Nucleus accumbens (tissue), 56 donors: ENCODE measurements at places on chromosomes 4 and X.

DNA sequence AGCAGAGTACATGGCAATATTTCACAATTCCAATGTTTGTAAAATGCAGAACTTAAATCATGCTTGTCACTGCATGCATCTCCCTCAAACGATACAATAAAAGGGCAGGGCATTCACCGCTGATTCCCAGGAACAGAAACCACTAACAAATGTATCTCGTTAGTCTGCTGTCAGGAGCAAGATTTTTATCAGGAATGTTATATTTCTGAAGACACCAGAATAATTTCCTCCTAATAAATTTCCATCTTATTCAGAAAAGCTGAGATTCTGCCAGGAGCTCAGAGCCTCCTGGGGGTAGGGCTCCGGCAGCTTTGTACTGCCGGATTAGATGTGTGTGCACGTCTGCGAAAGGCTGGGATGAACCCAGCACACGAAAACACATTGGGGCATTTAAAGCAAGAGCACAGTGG is 54.0 kb upstream of the LDB2 start:
- no peak for DNase-seq

GRCh38 chrX:40485102-40485826 is 95.5 kb upstream of the ATP6AP2 start:
- DNase-seq = no peak

DNA sequence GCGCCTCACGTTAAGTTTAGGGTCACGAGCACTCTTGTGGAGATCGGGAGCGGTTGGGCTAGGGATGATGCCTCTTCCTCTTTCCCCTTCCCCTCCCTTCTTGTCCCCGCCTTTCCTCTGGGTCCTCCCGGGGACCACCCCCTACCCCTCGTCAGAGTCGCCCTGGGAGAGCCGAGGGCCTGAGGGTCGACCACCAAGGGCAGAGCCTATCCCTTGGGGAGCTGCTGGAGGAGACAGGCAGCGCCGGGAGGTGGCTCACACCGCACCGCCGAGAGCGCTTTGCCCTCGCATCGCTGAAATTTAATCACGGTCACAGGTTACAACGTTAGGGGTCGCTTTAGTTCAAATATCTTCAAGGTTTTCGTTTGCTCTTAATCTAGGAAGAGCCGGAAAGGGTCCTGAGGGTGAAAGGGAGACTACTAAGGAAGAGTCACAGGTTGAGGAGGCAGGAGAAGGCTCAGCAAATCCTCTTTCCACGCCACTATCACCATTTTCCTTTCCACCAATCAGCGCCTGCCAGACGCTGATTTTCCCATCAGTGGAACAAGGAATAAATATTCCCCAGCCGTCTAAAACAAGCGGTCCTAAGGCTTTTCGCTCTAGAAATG is 528 bp upstream of the SNCA start:
- no peak for DNase-seq

- no peak for DNase-seq
Observed at GRCh38 chr4:156970501-156971164, 966 bp downstream of the PDGFC start.

DNA sequence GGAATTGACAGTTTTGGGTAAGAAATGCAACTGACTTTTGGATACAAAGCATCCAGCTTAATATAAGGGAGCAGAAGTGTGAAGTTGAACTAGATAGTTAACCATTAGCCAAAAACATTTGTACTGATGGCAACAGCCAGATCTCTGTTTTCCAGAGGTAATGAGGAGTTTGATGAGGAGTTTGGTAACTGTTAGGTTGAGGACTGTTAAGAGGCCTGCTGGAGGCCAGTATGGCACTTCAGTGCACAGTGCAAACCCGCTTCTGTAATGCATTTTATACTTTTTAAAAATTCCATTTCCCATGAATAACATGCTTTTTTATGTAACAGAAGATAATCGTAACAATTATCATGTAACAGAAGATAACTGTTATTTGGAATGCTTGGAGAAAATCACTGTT is 30.0 kb downstream of the CDKL5 start:
- no peak for DNase-seq

GRCh38 chr4:162017863-162018262 is 145.9 kb downstream of the FSTL5 start:
- DNase-seq = no peak

DNA sequence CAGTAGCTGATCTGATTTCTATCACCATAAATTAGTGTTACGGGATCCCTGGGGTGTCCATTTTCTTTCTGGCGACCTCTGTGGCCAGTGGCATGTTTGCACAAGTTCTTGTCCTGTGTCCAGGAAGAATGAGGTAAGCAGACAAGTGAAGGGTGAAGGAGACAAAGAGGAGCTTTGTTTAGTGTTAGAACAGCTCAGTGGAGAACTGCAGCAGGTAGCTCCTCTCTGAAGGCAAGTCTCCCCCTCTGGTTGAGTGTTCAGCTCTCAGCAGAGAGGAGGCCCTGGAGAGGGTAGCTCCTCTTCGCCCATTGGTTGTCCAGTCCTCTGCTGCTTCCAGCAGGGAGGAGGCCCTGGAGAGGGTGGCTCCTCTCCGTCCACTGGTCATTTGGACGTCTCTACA is 47.2 kb downstream of the DMP1 start:
- no peak for DNase-seq

DNA sequence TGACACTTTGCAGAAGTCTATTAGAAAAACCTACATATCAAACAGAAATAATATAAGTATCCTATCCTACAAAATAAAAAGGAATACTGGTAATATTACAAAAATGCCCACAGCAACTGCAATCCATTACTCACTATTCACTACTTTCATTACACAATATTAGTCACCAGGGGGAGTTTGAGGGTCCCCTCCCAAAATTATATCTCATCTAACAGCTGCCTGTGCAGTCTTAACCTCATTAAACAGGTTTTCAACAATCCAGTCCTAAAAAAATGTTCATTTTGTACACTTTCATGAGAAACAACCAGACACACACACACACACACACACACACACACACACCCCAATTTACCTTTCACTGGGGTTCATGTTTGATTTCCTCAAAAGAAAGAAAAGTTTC is 2.9 kb downstream of the CLOCK start:
- DNase-seq = no peak

DNA sequence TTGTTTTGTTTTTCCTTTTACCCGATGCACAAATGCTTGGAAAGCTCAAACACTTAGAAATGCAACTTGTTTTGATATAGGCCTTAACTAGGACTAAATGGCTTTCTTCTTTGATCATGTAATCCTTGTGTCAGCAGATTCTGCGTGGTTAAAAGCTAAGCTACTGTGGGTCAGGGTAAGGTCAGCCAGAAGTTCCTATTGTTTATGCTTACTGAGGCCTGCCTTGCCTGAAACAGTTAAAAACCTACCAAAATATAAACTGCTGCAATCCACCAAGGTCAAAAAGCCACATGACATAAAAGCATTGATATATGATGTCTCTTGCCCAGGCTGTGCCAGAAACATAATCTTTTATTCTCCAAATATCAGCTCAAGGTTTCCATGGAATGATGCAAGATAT is 223.4 kb downstream of the FAM47B start:
- no peak for DNase-seq

DNA sequence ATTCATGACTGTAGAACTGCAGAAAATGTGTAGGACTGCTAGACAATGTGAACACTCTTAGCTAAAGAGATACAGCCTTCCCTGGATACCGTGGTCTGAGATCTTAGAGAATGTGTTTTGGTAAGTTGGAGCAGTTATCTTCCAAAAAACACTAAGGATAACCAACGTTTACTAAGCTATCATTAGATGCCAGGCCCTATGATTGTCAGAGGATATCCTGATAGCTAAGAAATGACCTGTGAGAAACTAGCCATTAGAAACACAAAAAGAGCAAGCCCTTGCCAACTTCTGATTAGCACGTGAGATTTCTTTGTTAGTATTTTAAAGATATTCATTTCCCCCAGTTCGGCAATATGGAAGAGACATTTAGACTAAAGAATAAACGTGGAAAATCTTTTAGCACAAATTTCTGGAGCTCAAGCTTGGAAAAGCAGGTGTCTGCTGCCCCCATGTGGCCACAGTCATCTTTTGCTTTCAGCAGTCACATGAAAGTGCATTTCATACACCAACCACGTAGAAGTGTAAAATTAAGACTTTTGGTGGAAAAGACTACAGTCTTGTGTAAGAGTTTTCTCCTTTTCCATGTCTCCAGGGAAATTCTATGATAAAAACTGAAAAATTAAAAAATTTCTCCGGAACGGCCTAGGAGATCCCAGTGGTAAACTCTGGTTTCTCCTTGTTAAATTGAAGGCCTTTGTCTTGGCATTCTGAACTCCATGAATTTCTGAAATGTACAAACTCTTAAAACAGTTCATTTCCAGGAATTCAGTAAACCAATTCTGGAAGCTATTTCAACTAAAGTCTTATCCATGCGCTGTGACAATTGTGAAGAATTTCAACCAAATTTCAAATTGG is 136.4 kb downstream of the ZNF674 start:
- DNase-seq = peak; percentile 22

DNA sequence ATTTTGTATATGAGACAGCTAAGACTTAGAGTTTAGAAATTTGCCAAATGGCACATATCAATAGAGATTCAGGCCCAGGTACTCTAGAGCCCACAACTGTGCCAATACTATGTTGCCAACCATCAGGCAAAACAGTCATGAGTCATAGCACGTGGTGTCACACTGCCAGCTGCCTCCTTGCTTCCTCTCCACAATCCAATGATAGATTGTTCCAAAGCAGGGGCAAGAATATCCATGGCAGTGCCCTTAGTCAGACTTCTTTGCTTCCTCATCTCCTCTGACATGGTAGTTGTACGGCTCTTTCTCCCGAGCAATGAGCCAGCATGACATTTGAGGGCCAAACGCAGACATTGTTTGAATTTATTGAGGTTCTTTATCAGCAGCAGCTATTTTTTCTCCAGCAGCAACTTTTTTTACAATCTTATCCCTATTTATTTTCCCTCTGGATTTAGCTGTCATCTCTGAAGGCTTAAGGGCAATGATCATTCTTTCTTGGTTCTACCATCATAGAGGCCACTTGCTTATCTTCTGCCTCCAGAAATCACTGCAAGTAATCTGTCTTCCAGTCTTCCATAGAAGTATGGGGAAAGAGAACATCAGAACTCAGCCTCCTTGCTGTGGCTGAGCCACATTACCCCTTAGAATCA is 169.7 kb downstream of the COL4A6 start:
- DNase-seq = no peak

- no peak for DNase-seq
Observed at GRCh38 chr4:36966756-36967460, 277.6 kb upstream of the NWD2 start.

DNA sequence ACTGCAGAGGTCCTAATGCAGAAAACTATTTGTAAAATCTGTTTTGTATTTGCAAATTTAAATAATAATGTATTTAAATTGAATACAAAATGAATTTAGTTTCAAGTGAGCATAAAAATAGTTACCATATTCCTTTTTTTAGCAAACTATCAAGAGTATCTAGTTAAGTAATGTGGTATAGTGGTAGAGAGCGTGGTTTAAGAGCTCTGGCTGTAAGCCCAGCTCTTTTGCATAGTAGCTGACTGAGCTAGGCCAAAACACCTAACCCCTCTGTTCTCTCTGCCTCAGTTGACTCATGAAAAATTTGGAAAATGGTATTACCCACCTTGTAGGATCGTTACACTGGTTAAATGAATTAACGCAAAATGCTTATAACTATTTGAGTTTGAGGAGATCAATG is 18.1 kb upstream of the ADAD1 start:
- DNase-seq = no peak

DNA sequence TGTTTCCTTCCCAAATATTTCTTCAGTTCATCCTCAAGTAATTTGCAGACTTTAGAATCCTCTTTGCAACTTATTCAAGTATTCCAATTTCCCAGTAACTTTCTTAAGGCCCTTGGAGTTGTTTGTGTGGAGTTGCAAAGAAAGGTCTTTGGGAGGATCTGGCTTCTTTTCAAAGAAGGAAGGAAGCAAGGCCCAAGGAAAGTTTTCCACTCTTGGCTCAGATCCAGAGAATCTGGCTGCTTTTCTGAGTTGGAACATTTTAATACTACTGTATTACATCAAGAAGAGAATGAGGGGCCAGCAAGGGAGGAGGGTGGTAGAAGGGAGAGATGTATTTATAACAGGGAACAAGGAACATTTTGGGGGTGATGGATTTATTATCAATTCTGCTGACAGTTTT is 10.5 kb downstream of the CDX4 start:
- no peak for DNase-seq

DNA sequence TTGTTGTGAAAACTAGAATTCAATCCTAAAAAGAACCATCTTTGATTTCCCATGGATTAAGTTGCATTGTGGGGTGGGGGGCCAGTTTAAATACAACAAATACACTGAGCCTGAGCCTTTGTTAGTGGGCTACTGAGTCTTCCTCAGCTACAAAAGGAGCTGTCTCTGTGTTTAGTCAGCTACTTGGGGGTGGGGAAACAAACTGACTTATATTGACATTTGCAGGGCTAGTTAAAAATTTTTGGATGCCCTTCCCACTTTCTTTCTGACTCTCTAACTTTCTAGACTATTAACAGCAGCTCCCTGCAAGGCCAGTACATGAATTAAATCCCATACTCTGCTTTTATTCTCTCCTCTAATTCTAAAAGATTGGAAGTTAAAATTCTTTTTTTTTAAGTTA is 32.5 kb upstream of the FHDC1 start:
- no peak for DNase-seq

DNA sequence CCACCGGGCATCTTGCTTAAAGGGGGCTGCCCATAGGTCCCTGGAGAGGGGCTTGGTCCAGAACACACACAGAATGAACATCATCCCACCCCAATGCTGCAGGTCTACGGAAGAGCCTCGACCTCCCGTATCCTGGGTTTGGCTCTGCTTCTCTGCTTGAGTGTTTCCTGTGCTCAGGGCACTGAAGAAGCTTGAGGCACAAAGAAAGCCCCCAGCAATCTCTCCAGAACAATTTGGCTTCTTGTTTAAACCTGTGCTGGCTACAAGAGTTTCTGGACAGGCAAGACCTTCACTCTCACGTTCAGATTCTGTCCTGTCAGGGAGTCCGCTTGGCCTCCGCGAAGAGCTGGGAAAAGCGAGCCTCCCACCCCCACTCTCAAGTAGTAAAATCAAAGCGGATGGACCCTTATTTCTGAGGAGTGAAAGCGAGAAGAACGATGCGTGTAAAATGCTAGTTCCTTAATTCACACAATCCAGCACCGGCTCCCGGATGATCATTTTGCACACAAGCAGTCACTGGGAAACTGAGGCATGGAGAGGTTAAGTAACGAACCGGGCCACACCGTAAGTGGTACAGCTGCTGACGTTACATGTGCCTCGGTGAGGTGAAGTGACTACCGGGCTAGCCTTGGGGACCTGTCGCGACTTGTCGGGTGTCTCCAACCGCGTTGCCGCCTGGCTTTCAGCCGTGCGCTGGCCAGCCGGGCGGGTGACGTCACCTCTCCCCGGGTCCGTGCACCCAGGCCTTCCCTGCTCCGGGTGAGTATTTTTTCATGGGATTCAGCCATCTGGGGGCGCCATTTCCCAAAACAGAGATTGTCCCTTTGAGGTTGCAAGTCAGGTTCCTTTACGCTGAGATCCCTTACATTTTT is 3.1 kb upstream of the SFRP2 start:
- DNase-seq = no peak

DNA sequence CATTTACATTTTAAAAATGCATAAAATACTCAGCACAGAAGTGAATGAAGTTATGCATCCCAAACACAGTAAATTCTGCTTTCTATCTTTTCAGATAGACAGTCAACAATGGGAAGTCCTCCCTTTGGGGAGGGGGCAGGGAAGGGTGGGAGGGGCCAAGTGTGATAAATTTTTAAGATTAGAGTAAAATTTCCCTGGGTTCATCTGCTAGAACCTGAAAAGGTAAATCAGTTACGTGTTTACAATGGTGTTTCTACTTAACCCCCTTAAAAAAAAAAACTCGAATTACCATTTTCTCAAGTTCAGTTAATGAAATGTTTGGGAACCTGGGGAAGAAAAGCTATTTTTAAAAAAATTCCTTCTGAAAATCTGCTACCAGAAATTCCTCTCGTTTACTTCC is 9.1 kb downstream of the PITX2 start:
- no peak for DNase-seq
